ENCODE measurements at places on chromosomes 2 and 18.

DNA sequence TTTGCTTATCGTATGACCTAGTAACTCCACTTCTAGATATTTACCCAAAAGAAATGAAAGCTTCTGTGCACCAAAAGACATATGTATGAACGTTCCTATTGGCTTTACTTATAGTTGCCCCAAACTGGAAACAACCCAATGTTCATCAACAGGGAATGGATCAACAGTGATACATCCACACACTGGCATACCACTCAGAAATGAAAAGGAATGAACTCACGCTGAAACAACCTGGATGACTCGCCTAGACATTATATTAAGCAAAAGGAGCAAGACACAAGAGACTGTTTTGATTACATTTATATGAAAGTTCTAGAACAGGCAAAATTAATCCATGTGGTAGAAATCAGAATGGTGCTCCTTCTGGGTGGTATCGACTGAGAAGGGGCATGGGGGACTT is 18.9 kb downstream of the ADRA2B start:
- no peak for DNase-seq

DNA sequence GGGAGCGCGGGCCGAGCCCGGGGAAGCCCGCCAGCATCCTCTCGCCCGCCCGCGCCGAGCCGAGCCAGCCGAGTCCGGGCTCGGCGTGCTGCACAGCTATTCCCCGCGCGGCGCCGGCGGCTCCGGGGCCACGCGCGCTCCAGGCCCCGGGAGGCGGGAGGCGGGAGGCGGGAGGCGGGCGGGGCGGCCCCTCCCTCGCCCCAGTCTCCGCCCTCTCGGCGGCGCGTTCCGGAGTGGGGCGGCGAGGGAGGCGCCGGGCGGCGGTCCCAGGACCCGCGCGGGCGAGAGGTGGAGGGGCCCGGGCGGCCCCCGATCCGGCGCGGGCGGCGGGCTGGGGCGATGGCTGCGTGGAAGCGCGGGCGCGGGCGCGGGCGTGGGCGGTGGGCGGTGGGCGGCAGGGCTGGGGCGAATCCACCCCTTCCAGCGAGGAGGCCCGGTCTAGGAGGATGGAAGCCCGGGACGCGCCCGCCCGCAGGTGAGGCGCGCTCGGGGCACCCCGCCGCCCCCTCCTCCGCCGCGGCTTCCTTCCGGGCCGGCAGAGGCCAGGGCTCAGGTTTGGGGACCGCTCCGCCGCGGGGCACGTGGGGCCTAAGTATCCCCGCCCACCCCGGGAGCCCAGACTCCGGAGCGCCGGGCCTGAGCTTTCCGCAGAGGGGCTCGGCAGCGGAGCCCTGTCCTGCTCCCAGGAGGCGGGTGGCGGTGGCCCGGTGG is at the start of gene ADCY3:
ADCY3 (minus strand) TSS at position 140 of the 711 bp plus-strand sequence. CDS start 1,250 bp downstream, outside the sequence.
- DNase-seq: peak; percentile 22

DNA sequence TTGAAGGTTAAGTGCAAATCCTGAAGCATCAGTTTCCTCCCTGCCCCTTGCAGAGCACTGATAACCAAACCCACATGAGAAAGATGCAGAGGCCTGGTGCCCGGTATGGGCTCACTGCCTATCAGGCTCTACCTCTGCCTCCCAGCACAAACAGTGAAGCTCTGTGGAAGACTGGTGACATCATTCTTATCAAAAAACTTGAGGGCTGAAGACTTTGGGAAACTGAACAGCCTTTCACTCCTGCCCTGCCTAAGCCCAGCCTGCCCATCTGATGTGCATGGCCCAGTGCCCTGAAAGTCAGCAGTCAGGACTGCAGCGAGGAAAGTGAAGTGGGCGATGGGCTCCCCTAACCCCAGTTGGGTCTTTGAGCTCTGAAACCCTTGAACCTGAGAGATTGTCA is 174.8 kb upstream of the ARL4C start:
- DNase-seq: no peak

DNA sequence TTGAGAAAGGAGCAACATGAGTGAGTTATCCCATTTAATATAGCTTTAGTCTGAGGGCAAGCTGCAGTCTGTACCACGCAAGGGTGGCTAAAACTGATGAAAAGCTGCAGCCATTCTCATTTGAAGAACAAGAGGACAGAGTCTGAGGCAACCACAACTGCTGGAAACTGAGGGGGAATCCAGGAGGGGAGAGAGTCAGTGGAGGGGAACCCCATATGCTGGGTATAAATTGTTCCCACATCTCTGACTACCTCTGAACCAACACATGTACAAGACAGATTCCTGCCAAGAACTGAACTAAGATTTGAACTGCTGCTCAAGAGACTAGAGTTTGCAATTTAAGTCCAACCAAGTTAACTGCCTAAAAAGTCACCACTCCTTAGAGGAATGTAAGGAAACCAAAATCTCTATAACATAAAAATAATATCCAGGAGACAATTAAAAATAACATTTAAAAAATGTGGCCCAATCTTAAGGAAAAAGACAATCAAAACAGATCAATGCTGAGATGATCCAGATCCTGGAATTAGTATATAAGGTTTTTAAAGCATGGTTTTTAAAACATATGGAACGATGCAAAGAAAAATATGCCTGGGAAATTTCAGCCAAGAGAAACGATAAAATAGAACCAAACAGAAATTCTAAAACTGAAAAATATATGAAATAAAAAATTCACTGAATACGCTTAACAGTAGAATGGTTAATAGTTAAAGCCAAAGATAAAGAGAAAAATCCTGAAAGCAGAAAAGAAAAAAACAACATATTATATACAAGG is 11.2 kb downstream of the CWC22 start:
- DNase-seq: no peak

DNA sequence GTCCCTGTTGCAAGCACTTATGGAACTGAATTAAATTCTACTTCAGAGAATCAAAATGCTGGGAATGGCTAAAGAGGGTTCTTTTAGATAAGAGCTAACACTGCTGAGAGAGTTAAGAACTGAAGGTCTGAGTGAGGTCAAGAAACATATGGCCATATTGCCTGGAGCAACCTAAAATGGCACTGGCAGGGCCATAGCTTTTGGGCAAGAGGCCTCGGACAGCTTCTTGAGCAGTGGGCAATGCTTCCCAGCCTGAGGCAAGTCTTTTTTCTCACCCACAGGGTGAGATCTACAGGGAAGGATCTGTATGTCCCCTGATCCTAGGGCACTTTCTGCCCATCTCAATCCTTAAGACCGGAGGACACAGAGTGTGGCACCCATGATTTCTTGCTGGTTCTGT is 244.6 kb upstream of the NT5C1B start:
- no peak for DNase-seq

DNA sequence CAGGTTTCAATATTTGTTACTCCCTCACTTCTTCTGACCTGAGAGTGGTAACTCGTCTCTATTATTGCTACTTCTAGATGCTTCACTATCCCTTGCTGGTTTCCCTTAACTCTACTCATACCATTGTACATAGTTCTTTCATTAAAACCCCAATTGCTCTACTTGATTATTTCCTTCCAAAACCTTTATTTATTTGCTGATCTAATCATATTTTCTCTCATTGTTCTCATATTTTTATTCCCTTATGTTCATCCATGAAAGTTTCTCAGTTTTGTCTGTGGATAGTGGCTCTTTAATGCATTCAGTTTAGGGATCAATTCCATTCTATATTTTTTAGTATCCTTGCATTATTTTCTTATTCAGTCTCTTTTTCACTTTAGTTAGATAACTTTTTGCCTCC is 42.1 kb downstream of the RND3 start:
- DNase-seq: no peak

DNA sequence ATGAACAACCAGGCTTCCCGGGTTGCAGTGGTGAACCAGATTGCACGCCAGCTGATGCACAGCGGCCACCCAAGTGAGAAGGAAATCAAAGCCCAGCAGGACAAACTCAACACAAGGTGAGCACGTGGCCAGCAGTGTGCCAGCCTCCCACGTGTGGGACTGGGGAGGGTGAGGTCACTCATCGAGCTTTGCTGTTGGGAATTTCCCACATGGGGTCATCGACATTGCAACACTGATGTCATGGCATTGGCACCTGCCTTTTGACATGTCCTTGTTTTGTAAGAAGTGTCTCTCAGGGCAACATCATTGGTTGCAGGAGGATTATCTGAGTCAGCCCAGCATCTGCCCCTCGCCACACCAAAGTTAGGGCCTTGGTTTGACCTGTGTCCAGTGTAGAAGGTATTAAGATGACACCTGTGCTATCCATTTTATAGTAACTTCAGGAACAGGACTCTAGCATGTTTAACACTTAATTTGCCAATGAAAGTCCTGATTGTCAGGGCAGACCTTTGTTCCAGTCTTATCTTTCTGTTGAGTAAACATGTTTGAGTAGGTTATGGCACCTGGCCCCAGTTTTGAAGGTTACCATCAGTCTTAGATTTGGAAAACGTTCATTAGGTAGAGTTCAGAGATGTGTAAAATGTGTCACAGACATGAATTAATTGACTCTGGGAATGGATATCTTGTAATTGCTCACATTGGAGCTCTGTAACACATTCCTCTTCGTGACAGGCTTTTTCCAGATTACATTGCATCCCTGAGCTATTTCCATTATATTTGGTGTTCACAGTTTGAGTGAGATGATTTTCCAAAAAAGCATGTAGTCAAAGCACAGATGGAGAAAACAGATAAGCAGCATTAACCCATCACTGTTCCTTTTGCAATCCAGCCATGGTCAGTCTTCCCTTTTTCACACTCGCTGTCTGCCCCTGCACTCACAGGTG is 93.3 kb upstream of the EML6 start:
- DNase-seq: no peak

- DNase-seq: no peak
These were observed 235.5 kb downstream of the THSD7B start for GRCh38 chr2:137000811-137001210.

DNA sequence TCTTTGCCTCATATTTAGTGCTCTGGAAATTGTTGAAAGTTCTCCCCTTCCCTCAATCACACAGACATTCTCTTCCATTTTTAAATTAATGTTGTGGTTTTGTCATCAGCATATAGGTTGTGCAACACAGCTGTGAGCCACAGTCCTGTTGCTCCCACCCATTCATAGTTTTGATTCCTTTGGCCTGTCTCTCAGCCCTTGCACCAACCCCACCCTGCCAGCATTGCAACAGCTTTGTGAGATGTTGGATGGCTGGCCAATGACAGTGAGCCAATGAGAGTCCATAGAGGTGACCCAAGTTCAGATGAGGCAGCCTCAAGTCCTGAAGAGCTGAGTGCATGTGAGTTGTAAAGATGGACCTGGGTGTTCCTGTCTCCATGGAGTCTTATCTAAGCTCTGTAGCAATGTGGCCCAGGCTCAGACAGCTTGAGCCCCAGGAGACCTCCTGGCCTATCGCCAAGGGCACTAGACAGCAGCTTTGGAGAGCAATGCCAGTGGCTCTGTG is 775.5 kb downstream of the RNF144A start:
- DNase-seq: no peak

GRCh38 chr2:5540856-5541255 is 151.3 kb upstream of the SOX11 start:
- no peak for DNase-seq

- DNase-seq: no peak
These were observed 2.3 kb downstream of the C1QL2 start for GRCh38 chr2:119156105-119156890.

GRCh38 chr2:75801234-75801982 is 90.7 kb upstream of the GCFC2 start:
- no peak for DNase-seq

DNA sequence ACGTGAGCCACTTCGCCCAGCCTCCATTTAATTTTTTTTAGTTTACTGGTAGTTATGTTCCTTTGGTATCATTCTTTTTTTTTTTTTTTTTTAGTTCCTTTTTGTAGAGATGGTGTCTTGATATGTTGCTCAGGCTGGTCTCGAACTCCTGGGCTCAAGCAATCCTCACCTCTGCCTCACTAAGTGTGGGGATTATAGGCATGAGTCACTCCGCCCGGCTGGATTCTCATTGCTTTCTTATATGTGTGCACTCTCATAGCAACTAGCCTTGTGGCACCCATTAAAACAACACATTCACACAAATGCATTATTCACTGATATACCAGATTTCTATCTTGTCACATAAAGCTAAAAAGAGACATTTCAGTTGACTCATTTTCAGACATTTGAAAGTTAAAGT is 4.2 kb downstream of the TTC27 start:
- no peak for DNase-seq

- no peak for DNase-seq
These were observed 269.1 kb upstream of the SIX3 start for GRCh38 chr2:44672431-44672830.

- no peak for DNase-seq
These were observed 22.2 kb downstream of the TANC1 start for GRCh38 chr2:158990397-158991214.

GRCh38 chr2:103196802-103197201 is 435.0 kb downstream of the TMEM182 start:
- DNase-seq: no peak

DNA sequence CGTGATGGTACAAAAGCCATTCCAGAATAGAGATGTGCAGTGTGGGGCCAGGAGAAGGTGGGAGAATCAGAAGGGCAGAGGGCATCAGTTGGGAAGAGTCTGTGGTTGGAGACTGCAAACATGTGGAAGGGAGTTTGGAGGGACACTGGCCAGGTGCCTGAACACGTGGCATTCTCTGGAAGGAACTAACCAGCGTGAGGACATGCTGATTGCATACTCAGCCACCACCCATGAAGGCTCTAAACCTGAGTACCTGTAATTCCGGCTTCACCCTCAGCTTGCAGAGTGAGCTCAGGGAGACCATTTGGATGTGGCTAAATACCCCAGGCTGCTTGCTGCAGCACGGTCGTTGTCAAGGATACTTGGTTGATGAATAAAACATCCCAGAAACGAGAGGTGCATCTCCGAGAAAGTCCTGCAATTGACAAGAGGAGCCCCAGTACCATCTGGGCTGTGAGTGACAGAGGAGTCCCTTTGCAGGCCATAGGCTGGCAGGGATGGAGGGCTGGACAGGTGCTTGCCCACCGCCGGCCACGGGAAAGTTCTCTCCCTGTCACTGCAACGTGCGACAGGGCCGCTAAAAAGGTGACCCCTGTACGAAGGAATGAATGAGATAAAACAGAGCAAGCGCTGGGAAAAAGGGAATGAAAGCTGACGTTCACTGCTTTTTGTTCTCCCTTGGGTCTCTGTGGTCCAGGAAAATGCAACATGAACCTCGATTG is 5.0 kb downstream of the ACKR3 start:
- no peak for DNase-seq

- DNase-seq: no peak
These were observed 17.9 kb upstream of the CAVIN2 start for GRCh38 chr2:191864628-191865374.
